ENCODE measurements at places on chromosomes 2 and 18. TPM values are rescaled to one million over a fixed set of nuclear protein-coding genes. Genes with fewer than 3 reads are reported as not detected.

DNA sequence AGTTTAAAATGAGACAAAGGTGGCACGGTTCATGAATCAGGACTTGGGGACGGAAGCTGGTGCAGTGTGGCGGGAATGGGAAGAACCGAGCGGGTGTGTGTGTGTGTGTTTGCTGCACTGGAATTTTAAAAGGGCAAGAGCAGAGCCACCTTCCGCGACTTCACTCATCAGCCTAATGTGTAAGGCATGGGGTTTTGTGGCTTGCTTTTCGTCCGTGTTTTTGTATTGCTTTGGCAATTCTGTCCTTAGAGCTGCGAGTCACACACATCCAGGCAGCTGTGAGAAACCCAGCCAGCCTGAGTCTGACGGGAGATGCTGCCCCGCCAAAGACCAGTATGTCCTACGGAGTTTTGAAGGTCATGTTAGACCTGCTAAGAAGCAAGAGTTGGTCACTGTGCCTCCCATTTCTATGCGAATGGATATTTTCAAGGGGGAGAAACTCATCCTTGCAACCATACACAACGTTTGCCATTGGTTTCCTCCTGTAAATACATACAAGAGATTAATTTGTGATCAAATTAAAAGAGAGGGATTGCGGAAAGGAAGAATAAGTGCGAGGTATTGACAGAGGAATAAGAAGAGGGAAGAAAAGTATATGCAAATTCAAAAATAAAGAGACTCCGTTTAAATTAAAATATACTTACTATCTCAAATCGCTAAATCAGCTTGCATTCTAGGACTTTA lies 665 bp upstream of the CACNB4 start:
- peaks cover 84% of the 10 kb centered on the region for H3K27me3 ChIP-seq
- peaks cover 12% of the 10 kb centered on the region for H3K4me1 ChIP-seq
- H3K36me3 ChIP-seq = no peaks in the 10 kb centered on the region
- no peak overlapping the region for H3K27ac ChIP-seq
- peak overlapping the region; percentile 42 for H3K4me3 ChIP-seq
- DNase-seq = no peak

UGT1A5 gene
- 11.5 TPM for total RNA-seq

APCDD1 gene
- 6.7 TPM for total RNA-seq

DNA sequence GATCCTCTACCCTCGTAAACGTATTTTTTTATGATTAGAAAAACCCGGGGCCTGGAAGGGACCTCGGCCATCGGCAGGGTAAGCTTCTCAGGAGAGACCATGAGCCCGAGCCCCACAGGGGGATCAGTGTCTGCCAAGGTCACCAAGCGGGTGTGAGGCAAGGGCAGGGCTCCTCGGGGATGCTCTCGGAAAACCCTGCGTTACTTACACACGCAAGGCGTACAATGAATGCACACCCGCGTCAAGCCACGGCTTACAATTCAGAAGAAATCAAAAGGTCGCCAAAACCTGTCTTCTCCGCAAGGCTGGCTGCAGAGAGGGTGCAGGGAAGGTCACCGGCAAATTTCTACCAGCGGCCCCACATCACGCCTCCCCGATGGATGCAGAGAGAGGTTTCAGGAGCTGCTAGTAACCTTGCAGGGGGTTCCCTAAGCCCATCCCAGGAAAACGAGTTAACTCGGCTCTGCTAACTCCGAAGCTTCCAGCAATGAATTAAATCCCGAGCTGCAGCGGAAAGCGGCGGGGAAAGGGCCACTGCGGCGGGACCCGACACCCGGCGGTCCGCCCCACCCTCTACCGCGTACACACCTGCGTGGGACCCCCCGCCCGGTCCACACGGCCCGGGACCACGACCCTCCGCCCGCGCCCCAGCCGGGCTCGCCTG lies 638 bp downstream of the ST3GAL5 start:
- H3K27ac ChIP-seq = peak overlapping the region; percentile 85
- peak; percentile 29 for DNase-seq
- H3K4me1 ChIP-seq = peaks cover 18% of the 10 kb centered on the region

MYCN gene
- total RNA-seq = 7.0 TPM

MFSD6 gene
- total RNA-seq = 84.0 TPM
